ENCODE measurements at places on chromosomes 11 and 22.

DNA sequence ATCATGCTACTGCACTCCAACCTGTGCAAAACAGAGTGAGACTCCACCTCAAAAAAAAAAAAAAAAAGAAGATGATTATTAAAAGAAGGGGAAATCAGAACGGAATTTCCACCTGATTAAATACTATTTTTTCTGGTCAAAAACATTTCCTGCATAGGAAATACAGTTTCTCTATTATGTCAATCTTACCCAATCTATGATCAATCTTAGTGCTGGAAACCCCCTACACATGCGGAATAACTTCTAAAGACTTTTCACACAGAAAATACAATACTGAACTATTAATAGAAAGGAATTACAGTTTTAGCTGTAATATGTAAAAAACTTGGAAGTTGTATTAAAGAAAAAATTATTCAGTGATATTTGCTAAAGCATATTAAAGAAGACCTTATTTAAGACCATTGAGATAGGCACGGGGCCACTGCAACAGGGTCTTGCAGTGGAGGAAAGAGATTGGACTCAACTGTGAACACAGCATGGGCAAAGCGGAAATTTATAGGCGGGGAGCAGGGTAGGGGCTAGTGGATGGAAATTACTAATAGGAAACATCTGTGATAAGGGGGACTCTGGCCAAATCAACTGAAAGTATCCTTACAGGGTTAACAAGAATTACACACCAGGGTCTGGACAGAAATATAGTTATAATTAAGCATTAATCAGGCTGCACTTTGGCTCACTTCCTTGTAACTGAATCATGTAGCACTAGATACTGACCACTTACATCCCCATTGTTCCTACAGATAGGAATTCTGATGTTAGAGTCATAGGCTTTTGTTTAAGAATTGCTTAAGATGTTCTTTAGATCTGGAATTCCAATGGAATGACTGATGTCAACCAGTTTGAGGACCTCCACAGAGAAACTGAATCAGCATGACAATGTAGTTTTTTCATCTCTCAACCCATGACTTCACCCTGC lies 411.5 kb upstream of the DDI1 start:
- no peak for DNase-seq

DNA sequence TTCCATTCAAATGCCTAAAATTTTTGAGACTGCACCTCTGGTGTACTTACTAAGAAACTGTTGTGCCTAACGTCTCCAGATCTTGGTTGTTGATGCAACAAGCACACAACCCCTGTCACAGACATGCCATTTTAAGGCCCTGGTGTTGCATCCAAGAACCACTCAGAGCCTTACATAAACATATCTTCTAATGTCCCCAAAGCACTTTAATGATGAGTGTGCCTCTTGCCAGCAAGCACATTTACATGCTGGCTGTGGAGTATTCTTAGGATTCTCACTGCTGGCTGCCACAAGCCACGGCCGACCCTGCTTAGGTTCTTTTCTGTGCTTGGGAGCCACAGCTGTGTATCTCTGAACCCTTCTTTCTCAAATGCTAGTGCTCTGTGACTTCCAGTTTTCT lies 201.4 kb downstream of the ADAMTS15 start:
- no peak for DNase-seq

GRCh38 chr22:42836026-42836425 lies 21.0 kb downstream of the ARFGAP3 start:
- DNase-seq: no peak

DNA sequence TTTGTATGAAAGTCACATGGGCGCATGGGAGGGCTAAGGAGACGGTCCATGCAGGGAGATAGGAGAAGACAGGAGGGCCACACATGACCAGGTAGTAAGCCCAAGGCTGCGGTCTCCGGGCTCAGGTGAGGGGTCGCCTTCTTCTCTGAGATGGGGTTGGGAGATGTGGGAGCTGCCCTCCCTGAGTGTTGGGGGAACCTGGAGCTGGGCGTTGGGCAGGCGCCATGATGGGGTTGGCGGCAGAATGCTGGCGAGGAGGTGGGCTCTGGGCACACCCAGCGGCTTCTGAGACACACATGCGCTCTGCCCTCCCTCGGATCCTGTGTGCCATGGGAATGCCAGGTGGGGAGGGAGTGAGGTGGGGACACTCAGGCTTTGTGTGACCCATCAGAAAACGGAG lies 254.8 kb downstream of the TBC1D22A start:
- DNase-seq: no peak

DNA sequence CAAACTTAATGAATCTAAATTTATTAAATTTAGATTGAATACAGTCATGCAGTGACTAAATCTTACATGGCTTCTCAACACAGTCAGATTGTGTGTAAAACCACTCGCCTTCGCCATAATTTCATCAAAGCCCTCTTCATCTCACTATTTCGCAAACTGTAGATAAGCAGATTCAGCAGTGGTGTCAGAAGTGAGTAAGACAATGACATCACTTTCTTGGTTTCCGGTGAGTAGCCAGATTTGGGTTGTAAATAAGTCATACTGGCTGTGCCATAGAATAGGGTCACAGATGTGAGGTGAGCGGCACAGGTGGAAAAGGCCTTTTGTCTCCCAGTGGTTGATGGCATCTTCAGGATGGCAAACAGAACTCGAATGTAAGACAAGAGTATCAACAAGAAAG lies 3.4 kb downstream of the OR10A6 start:
- DNase-seq: no peak

DNA sequence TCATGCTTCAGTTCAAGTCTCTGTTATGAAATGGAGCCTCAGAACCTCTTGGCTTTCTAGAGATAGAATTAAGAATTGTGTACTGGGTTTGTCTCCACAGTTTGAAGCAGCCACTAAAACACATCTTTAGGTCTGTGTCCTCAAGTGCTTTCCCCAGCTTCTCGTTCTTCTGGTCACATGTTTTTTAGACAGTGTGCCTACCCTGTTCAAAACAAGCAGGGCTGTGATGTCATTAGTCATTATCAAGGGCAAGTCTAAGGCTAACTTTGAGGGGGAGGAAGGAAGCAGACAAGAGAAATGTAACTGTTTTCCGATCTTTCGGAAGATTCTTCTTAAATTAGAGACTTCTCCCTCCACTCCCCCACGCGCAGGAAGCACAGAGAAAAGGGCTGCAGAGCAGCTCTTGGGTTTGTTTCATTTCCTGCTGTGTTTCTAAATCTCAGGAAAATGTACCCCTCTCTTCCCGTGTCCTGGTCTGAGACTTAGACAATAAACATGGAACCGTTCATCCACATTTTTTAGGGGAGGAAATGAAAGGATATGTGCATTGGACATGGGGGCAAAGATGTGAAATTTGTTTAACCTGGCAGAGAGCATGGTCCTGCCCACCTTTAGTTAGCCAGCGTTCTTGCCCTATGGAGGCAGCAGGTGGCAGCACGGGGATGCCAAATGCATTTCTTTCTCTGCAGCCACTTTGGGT lies 3.1 kb downstream of the AKIP1 start:
- DNase-seq: peak; percentile 64
